LoVo (cell line): ENCODE measurements at places on chromosomes 4 and X.

- no peak for DNase-seq
Measured at GRCh38 chr4:181662383-181662782, 580.8 kb upstream of the TENM3 start.

- DNase-seq, result no peak
Measured at GRCh38 chr4:102734116-102734515, 26.7 kb downstream of the MANBA start.

GRCh38 chrX:43481576-43481975 lies 174.5 kb upstream of the MAOA start:
- DNase-seq, result no peak

DNA sequence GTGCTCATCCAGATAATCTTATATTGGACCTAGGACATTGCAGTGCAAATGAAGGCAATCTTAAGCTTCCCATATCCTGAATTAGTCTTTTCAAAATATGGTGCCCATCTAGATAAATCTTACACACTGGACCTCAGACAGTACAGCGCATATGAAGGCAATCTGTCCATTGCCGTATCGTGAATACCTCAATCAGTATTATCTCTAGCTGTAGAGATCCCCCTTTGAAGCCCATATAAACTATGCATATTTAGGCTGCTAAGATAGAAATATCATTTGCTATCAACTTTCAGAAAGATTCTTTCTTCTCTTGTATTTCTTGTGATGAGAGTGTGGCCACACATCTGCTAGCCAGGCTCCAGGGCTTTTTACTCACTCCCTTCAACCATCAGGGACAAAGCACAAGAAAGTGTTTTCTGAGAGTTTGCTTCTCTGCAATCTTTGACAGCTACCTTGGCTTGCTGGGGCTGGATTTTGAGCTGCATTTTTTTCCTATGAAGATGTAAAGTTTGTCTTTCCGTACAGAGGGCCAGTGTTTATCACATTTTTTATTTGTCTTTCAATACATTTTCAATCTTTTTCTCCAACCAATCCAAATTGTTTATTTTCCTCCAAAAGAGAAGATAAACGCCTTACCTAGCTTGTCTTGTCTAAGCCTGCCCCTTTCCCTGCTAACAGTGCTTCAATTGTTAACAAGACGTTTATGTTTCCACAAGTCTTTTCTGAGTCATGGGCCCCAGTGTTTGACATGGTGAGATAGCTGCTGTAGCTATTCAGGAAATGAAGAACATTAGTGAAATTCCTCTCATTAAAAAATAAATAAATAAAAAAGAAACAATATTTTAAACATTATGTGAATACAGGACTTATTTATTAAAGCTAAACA lies 57.6 kb upstream of the FAT1 start:
- DNase-seq, result peak; percentile 66

- no peak for DNase-seq
Measured at GRCh38 chr4:63921561-63921960, 487.7 kb downstream of the TECRL start.

- peak; percentile 64 for DNase-seq
Measured at GRCh38 chr4:145734576-145735346, 54.8 kb downstream of the C4orf51 start.

DNA sequence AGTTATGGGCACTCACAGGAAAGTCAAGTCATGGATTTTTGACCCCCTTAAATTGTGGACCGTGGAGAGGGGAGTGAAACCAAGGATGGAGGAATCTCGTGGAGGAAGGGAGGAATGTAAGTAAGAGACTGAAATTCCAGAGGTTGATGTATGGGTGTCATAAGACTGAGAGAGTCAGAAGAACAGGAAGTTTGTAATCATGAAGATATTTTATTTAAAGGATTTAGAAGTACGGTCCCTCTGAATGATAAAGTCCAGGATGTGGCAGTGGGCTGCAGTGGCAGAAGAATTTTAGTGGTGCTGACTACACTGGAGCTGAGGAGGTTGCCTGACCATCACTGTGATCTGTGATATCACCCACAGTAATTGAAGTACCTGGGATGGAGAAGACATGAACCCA lies 57.8 kb downstream of the DCLK2 start:
- no peak for DNase-seq

- DNase-seq, result no peak
Measured at GRCh38 chrX:117274965-117275364, 812.2 kb upstream of the CT83 start.

GRCh38 chr4:40325406-40326019 lies 9.6 kb upstream of the CHRNA9 start:
- DNase-seq, result peak; percentile 69

GRCh38 chr4:106245176-106245575 lies 70.8 kb downstream of the TBCK start:
- DNase-seq, result no peak

GRCh38 chr4:57124145-57124544 lies 14.0 kb upstream of the IGFBP7 start:
- no peak for DNase-seq

GRCh38 chrX:17361620-17362019 lies 13.4 kb upstream of the NHS start:
- DNase-seq, result no peak

GRCh38 chrX:20653070-20653469 lies 386.4 kb upstream of the RPS6KA3 start:
- DNase-seq, result no peak

- DNase-seq, result no peak
Measured at GRCh38 chr4:73718375-73719373, 21.7 kb upstream of the CXCL8 start.

- no peak for DNase-seq
Measured at GRCh38 chr4:176286728-176287127, 17.7 kb upstream of the ASB5 start.
